BJ (cell line): ENCODE measurements at places on chromosomes 5 and 9. TPM values are rescaled to one million over a fixed set of nuclear protein-coding genes. Genes with fewer than 3 reads are reported as not detected.

GRCh38 chr9:112112941-112113681 lies 62.0 kb downstream of the SUSD1 start:
- no peak for DNase-seq

OTULINL gene
- polyA plus RNA-seq: 2.6 and 4.1 TPM in 2 replicates

DNA sequence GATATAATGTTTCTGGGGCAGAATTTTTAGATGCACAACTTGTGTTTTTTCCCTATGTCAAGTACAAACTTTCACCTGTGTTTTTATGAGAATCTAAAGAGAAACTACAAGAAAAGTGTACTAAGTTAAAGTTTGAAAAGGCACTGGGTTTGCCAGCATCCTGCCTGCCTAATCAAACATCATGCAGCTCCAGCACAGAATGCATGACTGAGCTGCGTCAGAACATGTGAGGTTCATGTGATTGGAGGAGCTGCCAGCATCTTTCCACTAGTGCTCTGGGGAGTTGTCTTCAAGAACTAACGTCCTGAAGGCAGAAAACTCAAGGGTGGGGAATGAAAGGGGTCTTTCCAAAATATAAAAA lies 46.1 kb upstream of the RIC1 start:
- DNase-seq: no peak

DNA sequence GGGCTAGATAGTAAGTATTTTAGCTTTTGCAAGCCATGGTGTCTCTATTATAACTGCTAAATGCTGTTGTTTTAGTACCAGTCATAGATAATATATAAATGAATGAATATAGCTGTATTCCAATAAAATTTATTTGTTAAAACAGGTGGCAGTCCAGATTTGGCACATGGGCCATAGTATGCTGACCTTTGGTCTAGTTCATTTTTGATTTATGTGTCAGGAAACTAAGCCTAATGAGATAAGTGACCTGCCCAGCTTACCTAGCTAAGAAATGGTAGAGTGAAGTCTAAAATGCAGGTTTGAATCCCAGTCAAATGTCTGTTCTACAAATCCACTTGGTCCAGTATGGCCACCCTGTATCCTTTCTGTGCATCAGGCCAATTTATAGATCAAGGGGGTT lies 139.3 kb downstream of the ALDH1A1 start:
- no peak for DNase-seq

DNA sequence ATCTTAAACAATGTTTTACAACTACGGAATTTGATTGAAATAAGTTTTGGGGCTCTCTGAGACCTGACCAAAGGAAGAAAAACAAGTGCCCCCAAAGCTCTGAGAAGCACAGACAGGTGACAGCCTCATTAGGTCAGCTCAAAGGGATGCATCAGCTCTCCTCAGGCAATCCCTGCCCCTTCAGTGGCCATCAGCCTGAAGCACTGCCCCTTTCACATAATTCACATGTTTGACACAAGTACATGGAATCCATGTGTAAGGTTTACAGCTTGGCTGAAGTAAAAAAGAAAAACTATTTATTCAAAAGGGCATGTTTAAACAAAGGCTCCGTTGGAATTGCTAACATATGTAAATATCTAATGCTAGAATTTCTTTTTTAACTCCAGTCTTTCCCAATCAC lies 56.3 kb downstream of the TSSK1B start:
- DNase-seq: no peak

GRCh38 chr5:98066910-98067309 lies 706.6 kb upstream of the RGMB start:
- no peak for DNase-seq

DNA sequence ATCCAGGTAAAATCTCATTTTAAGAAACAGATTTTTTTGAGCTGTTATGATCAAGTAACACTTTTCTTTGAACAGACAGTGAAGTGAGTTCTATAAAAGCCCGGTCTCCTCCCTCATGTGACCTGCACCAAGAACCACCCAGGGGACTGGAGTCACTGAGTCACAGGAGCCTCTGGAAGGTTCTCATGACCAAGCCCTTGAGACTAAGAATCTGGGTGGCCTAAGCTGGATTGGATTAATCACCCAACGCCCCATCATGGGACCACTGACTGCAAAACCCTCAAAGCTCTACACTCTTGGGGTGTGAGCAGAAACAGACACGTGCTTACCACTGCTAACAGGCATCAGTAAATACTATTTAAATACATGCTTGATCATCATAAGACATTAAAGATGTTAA lies 48.4 kb downstream of the SECISBP2 start:
- no peak for DNase-seq

DNA sequence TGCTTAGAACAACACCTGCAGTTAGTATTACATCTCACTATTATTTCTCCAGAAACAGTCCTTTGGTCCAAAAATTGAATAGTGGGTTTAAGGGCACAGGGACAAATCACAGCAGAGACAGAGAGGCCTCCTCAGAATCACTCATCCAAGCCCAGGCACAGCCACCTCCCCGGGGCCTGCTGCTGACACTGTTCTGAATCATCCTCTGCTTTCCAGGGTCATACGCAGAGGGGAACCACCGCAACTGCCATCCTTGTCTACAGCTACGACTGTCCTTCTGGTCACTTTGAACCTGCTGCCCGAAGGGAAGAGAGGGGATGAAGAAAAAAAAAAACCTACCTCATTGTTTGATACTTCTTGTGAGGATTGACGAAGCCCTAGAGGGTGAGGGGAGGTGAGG lies 35.3 kb upstream of the MAN2A1 start:
- no peak for DNase-seq

SLC6A18 gene
- not detected in 2 replicates for polyA plus RNA-seq

- no peak for DNase-seq
Observed at GRCh38 chr9:110615498-110615897, 36.0 kb upstream of the SVEP1 start.

NR4A3 gene
- polyA plus RNA-seq: 2.0 and 2.3 TPM in 2 replicates

DNA sequence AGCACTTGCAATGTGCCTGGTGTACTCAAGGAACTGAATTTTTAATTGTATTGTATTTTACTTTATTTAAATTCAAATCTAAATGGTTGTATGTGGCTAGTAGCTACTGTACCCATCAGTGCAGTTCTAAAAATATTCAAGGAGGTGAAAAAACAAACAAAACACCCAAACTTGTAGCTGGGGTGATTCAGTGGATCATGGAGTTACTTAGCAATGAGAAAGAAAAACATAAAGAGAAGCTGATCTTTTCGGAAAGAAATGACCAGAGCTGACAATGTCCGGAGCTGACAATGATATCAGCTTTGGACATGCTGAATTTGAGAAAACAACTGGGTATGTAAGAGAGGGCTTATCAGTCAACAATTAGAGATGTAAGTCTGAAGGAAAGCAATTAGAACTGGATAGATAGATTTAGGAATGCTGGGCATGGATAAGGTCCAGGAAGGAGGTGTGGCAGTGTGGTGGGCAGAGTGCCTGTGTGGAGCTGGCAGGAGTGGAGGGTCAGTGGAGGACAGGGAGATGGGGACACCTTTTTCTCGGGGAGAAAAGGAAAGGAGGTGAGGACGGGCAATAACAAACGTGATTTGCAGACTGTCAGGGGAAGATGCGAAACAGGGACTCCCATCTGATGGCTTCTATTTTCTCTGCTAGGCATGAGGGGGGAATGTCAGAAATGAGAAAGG lies 113.2 kb downstream of the DCP2 start:
- no peak for DNase-seq

F12 gene
- polyA plus RNA-seq: 0.67 and 0.69 TPM in 2 replicates

HK3 gene
- polyA plus RNA-seq: not detected in 2 replicates

GRCh38 chr9:114155995-114156656 lies 789 bp downstream of the COL27A1 start:
- no peak for DNase-seq

DNA sequence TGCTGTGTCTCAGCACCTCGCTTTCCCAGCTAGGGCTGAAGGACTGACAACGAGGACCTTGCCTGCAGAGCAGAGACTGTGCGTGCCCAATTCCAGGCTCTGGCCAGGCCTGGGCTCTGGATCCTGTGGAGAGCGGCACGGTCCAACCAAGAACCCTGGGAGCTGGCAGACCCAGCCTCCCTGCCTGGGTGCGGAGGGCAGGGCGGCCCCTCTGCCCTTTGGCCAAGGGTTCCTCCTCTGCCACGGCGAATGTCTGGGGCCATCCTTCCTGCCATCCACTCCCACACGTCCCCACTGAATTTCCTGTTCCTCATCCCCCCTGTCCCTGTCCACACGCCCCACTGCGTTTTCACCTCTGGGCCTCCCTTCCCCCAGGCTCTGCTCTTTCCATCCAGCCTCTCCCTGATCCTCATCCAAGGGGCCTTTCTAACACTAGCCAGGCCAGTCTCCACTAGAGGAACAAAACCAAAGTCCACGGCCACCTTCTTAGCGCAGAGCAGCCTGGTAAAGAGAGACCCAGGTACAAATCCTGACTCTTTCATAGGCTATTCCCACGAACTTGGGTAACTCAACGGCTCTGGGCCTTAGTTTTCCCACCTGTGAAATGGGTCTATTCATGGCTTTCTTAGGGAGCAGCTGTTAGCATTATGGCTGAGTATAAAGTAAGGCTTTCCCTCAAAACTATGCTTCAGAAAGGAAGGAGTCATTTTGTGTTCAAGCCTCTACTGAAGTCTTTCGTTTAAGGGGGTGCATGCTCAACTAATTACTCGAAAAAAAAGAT lies 95.5 kb upstream of the PHYKPL start:
- DNase-seq: no peak

DNA sequence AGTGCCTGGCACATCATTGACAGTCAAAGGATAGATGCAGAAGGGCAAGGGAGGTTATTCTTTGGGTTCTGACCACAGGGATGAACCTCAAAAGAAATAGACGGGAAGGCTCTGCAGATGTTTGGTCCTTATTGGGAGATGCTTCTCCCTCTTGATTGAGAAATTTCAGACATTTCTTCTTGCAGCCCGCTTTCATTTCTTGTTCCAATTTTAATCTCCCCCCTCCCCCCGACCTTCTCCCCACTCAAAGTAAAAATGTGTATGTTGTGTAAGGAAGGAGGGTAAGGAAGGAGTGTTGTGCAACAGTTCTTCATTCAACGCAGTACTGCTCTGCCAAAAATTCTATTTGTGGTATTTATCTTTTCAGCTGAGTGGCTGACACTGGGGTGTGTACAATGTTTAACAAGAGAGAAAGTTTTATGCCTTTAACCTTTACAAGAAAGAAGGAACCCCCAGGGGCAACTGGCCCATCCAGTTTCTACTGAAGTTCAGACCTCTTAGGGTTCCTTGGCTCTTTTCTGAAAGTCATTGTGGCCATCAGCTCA lies 46.3 kb upstream of the TNFSF15 start:
- no peak for DNase-seq

FAM221B gene
- polyA plus RNA-seq: not detected in 2 replicates

DNA sequence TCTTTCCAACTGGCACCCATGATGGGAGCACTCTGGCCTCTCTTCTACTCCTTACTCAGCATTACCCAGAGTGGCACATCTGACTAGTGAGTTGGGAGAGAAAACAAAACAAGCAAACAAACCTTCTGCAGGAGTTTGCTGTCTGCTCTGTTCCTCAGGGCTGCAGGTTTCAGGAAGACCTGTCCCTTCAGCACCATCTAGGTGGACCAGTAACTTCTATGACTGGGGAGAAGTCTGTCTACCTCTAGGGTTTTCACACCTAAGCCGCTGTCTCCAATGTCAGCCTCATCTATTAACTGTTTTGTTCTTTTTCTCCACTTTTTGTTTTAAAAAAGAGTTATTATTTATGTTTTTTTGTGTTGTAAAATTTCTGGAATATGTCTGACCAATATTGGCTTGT lies 58.7 kb downstream of the RAB3C start:
- no peak for DNase-seq

DNA sequence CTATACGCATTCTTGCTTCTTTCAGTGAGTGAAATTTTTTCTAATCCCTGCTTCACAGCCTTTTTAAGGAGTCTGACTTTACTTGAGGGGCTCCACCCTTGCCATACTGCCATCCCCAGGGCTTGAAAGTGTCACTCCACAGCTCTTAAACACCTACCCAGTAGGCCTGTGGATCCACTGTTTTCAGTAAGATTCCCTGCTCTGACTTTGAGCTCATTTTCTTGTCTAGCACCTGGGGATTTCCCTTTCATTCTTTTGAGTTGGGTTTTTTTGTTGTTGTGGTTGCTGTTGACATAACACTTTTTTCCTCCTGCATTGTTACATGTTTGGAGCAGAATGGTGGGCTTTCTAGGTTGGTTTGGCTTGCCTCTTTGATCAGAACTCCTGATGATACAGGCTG lies 23.6 kb downstream of the SREK1IP1 start:
- DNase-seq: no peak

PALM2AKAP2 gene
- polyA plus RNA-seq: 7.8 and 8.7 TPM in 2 replicates

DNA sequence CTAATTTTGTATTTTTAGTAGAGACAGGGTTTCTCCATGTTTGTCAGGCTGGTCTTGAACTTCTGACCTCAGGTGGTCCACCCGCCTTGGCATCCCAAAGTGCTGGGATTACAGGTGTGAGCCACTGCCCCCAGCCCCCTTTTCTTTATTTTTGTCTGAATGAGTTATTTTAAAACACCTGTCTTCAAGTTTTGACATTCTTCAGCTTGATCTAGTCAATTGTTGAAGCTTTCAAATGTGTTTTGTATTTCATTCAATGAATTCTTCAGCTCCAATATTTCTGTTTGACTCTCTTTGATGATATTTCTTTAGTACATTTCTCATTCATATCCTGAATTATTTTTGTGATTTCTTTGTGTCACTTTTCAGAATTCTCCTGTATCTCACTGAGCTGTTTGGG lies 486.2 kb downstream of the DMAC1 start:
- no peak for DNase-seq

DNA sequence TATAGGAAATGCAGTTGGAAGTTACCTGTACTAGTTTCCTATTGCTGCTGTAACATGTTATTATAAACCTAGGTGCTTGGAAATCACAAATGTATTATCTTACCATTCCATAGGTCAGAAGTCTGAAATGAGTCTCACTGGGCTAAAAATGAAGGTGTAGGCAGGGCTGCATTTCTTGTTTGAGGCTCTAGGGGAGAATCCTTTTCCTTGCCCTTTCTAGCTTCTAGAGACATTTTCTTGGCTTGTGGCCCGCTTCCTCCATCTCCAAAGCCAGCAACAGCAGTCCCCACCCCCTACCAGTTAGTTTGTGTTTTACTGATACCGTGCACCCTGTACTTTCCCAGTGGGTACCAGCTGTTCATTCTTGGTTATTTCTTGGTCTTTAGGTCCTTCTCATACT lies 153.3 kb downstream of the SLF1 start:
- DNase-seq: no peak

RBM18 gene
- polyA plus RNA-seq: 14.7 and 29.3 TPM in 2 replicates

DNA sequence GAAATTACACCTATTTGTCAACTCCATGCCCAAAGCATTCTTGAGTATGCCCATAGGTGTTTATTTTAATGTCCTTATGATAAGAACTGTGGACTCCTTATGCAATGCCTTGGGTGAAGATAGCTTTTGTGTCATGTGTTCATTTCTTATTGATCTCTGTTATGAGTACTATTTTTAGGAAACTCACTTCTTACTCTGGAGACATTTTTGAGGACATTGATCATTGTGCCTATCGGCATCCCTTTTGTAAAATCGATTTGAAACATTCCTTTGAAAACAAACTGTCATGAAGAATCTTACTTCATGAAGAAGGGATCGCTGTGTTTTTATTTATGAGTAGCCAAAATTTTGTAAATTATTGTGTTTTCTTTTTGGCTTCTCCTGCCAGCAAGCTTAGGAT lies 257.3 kb downstream of the NTRK2 start:
- no peak for DNase-seq

- no peak for DNase-seq
Observed at GRCh38 chr5:116554764-116555163, 19.9 kb downstream of the SEMA6A start.
